ENCODE measurements at places on chromosomes 5 and 9. TPM values are rescaled to one million over a fixed set of nuclear protein-coding genes. Genes with fewer than 3 reads are reported as not detected.

The SLC25A2 gene
- 1.00 TPM for total RNA-seq

The DPM2 gene
- 23.6 TPM for total RNA-seq

The ZBTB26 gene
- 5.4 TPM for total RNA-seq

The GDF9 gene
- total RNA-seq: 0.33 TPM

The ZDHHC21 gene
- 13.9 TPM for total RNA-seq

The RXRA gene
- 44.7 TPM for total RNA-seq

The TSLP gene
- 2.2 TPM for total RNA-seq

The PCDHB11 gene
- 4.0 TPM for total RNA-seq

The PDGFRB gene
- 251 TPM for total RNA-seq

The ENC1 gene
- 12.7 TPM for total RNA-seq

The TMEM232 gene
- 2.5 TPM for total RNA-seq

The PCDHA2 gene
- total RNA-seq: 0.14 TPM

The PRDM9 gene
- total RNA-seq: not detected

The KIF24 gene
- 0.74 TPM for total RNA-seq

The CYSRT1 gene
- not detected for total RNA-seq

The PCDHAC2 gene
- 0.33 TPM for total RNA-seq

The ZNF300 gene
- 5.5 TPM for total RNA-seq

The GFPT2 gene
- total RNA-seq: 83.3 TPM

The ARSB gene
- total RNA-seq: 21.6 TPM
